Naive thymus-derived CD8-positive, alpha-beta T cell (primary cell): ENCODE measurements at places on chromosomes 11 and 22. TPM values are rescaled to one million over a fixed set of nuclear protein-coding genes. Genes with fewer than 3 reads are reported as not detected.

- no peak for DNase-seq
Observed at GRCh38 chr22:23094695-23095681, 24.7 kb downstream of the GNAZ start.

GRCh38 chr11:614623-615503 is 887 bp downstream of the IRF7 start:
- DNase-seq: no peak

GRCh38 chr22:43180670-43181069 is 6.3 kb downstream of the TTLL12 start:
- no peak for DNase-seq

GRCh38 chr11:2002807-2003206 is 5.2 kb upstream of the H19 start:
- DNase-seq: no peak

GRCh38 chr11:82756765-82757639 is 23.3 kb upstream of the FAM181B start:
- no peak for DNase-seq

DNA sequence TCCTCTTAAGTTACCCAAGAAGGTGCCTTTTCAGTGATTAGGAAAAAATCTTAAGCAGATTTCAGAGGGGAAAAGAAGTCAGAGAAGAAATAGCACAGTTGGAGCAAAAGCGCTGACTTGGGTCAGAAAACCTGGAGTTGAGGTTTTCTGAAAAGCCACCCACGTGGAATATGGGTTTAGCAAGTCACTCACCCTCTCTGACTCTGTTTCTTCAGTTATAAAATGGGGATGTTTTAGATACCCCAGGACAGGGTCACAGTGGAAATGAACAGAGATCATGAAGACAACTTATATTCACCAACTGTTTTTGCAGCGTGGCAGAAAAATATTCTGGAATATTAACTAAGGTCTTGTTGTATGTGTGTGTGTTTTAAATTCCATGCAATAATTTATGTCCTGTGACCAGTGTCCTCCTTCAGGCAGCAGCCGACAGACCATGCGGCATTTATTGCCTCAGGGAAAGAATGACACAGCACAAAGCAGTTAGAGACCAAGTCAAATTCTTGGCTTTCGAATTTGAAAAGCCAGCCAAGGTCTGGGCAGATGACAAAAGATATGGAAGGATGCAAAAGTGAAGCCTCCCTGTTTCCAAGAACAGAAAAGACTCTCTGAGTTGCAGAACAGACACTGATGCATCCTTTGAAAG is 119.9 kb downstream of the MIAT start:
- DNase-seq: no peak

DNA sequence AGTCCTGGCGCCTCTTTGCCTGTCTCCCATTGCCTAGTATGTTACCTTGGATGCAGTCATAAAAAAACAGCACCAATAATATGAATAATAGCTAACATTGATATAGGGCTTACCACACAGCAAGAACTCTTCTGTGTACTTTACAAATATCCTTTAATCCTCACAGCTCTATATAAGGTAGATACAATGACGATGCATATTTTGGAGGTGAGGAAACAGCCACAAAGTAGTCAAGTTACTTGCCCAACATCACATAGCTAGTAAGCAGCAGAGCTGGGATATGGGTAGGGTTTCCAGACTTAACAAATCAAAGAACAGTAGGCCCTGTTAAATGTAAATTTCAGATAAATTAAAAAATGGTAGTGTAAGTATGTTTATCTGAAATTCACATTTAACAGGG is 128.8 kb downstream of the ST3GAL4 start:
- DNase-seq: no peak

- no peak for DNase-seq
Observed at GRCh38 chr11:108242422-108242821, 19.6 kb downstream of the ATM start.

DNA sequence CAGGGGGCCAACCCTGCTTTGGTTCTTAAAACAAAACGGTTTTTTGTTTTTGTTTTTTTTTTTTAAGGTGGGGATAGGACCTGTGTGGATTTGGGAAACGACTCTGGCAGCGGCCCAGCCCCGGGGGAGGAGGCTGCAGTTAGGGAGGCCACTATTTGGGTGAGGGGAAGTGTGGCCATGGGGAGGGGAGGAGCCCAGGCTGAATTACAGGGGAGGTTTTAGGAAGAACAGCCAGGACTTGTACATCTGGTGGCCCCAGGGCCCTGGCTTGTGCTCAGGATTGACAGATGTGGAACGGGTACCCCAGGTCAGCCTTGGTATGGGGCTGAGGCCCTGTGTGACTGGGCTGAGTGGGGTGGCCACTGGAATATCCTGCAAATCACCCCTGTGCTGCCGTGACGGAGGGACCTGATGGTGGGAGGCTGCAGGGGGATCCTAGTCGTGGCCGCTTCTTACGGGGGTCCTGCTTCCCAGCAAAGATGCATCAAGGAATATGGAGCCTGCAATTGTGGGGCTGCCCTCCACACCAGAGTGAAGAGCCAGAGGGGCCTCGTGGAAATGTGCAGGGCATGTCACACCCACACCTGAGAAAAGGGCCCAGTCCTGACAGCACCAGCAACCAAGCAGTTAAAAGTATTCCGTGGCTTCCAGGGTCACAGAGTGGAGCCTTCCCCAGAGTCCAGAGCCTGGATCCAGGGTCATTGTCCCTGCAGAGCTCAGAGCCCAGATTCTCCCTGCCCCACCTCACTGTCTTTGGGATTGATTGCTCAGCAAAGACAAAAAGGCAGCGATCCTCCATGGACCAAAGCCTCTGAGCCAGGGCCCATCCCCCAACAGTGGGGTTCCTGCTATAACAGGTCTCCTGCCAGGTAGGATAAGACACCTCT is 55.2 kb upstream of the WNT7B start:
- no peak for DNase-seq

- no peak for DNase-seq
Observed at GRCh38 chr11:32213223-32213622, 122.3 kb downstream of the RCN1 start.

GRCh38 chr11:65314501-65315203 is at the start of gene CDC42EP2:
Gene CDC42EP2 (plus strand): TSS chr11:65314866. CDS start chr11:65320899, 6,033 bp downstream.
- DNase-seq: peak; percentile 76

DNA sequence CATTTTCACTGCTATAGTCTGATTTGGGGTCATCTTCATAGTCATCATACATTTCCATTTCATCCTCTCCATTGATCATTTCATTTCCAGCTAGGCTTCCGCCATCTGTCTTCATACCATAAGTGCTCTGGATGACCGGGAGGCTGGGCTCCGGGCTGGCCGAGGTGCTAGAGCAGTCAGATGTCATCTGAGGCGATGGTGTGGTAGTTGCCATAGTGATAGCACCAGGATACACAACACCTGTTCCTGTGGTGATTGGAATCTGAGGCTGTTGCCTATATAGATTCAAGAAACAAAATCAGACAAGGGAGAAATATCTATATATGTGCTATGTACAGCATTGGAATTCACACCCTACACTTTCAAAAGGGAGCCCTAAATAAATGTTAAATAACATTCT is 383.5 kb downstream of the SOX6 start:
- no peak for DNase-seq

GRCh38 chr11:95835768-95836488 is 45.6 kb downstream of the CEP57 start:
- peak; percentile 25 for DNase-seq

DNA sequence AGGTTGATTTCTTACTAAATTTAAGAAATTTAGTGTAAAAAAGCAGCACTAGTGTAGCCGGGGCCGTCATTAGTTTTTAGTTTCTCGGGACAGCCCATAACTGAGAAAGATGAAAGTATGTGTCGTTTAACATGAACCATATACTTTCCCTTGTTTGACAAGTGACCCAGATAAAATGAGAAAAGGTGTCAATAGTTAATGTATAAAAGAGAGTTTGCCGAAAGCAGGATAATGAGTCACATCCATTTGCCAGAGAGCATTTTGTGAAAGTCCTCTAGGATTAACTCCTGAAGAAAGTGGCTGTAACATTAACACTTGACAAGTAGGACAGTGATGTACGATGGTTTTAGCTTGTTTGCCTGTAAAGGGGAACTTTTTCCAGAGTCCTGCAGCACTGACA is 13.5 kb downstream of the OR52K1 start:
- DNase-seq: no peak

- no peak for DNase-seq
Observed at GRCh38 chr22:40975366-40975765, 24.2 kb downstream of the RBX1 start.

- DNase-seq: no peak
Observed at GRCh38 chr11:32065865-32066629, 24.8 kb upstream of the RCN1 start.

GRCh38 chr11:6911948-6912347 is 8.9 kb upstream of the OR2D3 start:
- no peak for DNase-seq

DNA sequence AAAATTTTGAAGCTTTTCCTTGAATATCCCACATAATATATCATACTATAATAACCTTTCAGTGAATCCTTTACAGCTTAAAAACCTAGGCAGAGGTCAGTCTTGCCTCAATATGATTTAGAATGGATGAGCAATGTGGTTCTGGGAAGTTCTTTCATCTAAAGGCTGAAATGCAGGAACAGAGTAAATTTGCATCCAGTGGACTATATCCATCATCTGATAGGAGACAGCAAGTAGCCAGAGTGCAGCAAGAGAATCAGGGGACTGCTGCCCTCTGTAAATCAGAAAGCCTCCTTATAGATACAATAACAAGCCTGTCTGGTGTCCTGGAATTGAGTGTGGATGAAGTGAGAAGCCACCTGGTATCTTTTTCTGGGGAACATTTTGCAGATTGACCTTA is 748.3 kb upstream of the CCDC90B start:
- DNase-seq: no peak

The ARHGAP8 gene
- total RNA-seq: 4.8 TPM

The CBX7 gene
- 133 TPM for total RNA-seq
